ENCODE measurements at places on chromosomes 11 and 22. TPM values are rescaled to one million over a fixed set of nuclear protein-coding genes. Genes with fewer than 3 reads are reported as not detected.

Gene PHF21A
- total RNA-seq: 17.7 TPM

Gene YAP1
- total RNA-seq: 268 TPM

Gene OR52N4
- not detected for total RNA-seq

Gene CRYBB2
- total RNA-seq: not detected
